ENCODE measurements at places on chromosomes 5 and 9.
A peak's percentile ranks its signal among the peaks of the same experiment; 100 is the strongest.

- no peak for DNase-seq
Measured at GRCh38 chr5:60651872-60652620, 47.9 kb downstream of the DEPDC1B start.

DNA sequence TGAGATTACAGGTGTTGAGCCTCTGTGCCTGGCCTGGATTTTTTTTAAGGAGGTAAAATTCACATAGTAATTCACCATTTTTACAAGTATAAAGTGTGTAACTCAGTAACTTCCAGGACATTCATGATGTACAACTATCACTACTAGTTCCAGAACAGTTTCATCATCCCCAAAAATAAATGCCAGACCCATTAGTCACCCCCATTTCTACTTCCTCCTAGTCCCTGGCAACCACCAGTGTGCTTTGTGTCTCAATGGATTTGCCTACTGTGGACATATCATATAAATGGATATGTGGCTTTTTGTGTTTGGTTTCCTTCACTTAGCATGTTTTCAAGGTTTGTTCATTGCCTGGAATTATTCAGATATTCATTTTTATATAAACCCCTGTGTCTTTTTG, 72.5 kb upstream of the PANK3 start:
- no peak for DNase-seq

DNA sequence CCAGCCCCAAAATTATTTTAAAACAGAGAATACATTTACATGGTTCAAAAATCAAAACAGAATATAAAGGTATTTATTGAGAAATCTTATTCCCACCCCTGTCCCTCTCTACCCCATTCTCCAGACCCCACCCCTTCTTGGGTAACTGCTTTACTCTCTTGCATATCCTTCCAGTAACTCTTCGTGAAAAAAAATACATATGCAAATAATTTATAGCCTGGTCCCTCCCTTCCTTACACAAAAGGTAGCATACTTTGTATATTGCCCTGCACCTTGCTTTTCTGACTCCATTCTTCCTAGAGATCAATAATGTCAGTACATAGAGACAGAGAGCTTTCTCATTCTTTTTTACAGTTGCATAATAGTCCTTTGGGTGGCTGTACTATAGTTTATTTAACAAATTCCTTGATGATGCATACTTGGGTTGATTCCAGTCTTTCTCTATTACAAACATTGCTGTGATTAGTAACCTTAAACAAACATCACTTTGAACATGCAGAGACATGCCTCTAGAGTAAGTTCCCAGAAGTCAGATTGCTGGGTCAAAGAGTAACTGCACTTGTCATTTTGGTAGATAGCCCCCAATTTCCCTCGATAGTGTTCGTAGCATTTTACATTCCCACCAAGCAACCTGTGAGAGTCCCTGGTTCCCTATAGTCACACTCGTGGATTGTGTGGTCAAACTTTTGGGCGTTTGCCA, 47.9 kb downstream of the STOM start:
- DNase-seq = no peak

DNA sequence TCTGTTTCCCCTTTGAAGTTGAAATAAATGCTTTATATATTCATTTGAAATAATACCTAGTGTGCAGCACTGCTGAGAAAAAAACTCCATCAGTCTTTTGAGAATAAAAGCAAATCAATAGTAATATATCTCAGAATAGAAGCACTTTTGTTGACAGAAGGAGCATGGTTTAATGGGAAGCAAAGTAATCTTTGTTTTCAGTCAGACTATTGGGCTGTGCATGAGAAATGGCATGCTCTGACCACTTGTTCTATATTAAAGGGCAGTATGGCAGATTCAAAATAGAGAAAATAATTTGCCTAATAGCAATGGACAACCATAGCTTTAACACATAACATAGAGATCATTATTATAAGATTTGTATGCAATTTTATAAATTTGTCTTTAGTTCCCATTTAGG, 12.4 kb downstream of the CDH10 start:
- no peak for DNase-seq

GRCh38 chr5:78837836-78838235, 147.3 kb downstream of the ARSB start:
- no peak for DNase-seq

GRCh38 chr9:68446836-68447235, 90.4 kb downstream of the PGM5 start:
- no peak for DNase-seq

DNA sequence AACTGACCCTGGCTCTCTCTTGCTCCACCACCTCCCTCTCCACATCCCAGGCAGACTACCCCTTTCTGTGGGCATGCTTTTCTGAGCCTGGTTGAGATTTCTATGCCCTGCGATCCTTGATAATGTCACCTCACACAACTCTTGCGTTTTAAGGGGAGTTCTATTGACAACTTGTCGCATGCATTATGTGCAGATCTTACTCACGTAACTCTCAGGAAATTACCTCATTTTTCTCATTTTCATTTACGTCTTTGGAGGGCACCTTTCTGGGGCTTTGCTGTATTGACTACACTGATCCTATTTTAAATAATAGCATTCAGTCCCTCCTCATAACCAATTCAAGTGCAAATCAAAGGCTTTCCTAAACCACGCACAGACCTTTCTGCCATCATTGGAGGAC, 140.4 kb upstream of the WWC1 start:
- DNase-seq = no peak

GRCh38 chr9:136947955-136948510, 3.0 kb downstream of the C8G start:
- no peak for DNase-seq

DNA sequence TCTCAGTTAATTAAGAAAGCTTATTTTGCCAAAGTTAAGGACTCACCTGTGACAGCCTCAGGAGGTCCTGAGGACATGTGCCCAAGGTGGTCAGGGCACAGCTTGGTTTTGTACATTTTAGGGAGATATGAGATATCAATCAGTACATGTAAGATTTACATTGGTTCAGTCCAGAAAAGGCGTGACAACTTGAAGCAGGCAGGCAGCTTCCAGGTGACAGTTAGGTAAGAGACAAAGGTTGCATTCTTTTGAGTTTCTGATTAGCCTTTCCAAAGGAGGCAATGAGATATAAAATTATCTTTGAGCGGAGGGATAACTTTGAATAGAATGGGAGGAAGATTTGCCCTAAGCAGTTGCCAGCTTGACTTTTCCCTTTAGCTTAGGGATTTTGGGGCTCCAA, 47.8 kb downstream of the SLC1A1 start:
- no peak for DNase-seq

DNA sequence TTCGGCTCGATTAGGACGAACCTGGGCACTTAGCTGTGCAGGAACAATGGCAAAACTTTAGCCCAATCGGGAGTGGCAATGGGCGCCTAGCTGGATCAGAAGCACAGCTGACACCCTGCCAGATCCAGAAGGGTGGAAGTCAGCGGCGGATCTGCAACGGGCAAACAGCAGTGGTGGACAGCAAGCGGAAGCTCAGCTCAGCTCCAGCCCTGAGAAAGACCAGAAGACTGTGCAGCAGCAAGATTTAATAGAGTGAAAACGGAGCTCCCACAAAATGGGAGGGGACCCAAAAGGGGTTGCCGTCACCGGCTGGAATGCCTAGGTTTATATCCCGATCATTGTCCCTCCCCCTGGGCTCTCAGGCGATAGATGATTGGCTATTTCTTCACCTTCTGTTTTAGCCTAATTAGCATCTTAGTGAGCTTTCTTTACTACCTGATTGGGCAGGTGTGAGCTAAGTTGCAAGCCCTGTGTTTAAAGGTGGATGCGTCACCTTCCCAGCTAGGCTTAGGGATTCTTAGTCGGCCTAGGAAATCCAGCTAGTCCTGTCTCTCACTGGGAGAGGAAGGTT, 1237.9 kb downstream of the CDH12 start:
- DNase-seq = no peak

DNA sequence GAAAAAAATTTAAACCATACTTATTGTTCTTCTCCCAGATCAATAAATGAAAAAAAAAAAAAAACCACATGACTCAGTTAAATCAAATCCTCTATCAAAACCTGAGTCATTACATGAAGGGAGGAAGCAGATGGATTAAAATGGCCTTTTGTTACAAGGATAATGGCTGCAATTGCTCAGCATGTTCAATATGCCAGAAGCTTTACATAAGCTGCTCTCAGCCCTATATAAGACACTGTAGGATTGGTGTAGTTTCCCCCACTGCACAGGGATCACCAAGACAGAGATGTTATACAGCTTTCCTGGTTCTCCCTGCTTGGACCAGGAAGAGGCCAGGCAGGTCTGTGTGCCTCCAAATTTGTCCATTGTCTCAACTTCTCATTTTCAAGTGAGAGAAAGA, 101.6 kb upstream of the MAP1B start:
- DNase-seq = no peak

- no peak for DNase-seq
Measured at GRCh38 chr5:42677156-42677842, 79.3 kb upstream of the CCDC152 start.

- DNase-seq = no peak
Measured at GRCh38 chr9:115998666-115999065, 154.9 kb upstream of the PAPPA start.

DNA sequence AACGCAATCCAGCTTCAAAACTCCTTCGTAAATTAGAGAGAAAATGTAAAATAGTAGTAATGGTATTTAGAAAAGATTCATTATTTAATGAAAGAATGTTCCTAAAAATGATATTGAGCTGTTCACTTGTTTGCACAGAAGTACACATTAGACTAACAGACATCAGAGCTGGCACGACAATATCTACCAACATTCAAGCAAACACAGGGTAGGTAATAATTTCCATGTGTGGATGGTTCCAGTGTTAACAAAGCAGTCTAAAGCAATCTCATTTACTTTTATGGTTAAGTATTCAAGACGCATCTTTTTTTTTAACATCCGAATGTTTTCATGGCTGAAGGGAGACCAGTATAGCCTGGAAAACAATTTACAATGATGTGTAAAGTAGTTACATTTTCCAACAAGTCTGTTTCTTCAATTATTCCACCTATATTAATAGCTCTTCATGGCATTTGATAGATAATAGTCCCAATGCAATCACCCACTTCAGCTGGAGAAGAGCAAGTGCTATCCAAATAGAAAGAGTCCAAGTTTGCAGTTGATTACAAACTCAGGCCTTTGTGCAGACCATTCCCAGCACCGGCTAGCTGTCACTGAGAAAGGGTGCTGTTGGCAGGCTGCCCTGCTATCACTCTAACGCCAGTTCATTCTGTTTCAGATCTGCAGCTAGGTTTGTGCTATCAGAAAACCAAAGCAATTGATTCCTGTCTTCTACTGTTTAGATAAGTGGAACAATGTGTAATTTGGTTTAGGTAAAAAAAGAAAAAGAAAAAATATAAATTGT, 458.8 kb downstream of the DTWD2 start:
- no peak for DNase-seq

- no peak for DNase-seq
Measured at GRCh38 chr5:162607879-162608278, 540.3 kb downstream of the GABRG2 start.

- peak; percentile 1 for DNase-seq
Measured at GRCh38 chr5:175444060-175444904, at the start of gene DRD1. DRD1 (minus strand) TSS chr5:175444182; CDS start chr5:175443099, 1,083 bp downstream.

DNA sequence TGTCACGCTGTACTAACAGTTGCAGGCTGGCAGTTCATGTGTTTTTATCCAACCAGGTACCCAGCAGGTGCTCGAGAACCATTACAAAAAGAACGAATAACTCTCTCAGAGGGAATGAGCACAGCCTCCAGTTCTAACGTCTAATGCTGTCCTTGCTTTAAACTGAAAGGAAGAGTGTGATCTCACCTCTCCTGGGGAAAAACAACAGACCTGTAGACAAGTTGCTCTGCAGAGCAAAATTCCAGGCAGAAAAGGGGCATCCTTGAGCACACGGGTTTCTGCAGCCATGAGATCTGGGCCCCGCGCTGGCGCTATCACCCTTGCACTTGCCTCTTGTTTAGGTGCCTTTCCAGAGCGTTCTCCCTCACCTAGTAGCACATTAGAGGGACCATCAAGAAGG, 92.5 kb upstream of the DNAH5 start:
- DNase-seq = no peak

DNA sequence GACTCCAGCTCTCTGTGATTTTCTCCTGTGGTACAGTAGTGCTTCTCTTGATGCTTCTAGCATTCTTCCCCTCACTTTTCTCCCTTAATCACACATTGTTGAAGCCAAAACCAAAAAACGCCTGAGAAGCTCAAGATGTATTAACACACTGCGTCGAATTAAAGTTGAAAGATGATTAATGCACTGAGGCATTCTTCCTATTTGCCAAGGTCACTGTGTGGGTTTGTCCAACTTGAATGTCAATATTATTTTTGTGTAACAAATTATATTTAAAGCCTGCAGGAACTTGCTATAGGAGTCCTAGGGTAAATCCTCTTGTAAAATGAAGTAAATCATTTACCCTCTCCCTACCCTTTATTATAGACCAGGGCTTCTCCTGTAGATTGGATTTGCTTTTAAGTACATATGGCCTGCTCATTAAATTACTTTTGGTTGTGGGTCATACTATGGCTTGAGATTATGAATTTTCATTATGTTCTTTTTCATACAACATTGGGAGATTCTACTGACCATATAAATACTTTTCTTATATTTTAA, 68.1 kb downstream of the GDA start:
- DNase-seq = no peak

- DNase-seq = no peak
Measured at GRCh38 chr9:99169086-99169485, 52.7 kb downstream of the ALG2 start.

DNA sequence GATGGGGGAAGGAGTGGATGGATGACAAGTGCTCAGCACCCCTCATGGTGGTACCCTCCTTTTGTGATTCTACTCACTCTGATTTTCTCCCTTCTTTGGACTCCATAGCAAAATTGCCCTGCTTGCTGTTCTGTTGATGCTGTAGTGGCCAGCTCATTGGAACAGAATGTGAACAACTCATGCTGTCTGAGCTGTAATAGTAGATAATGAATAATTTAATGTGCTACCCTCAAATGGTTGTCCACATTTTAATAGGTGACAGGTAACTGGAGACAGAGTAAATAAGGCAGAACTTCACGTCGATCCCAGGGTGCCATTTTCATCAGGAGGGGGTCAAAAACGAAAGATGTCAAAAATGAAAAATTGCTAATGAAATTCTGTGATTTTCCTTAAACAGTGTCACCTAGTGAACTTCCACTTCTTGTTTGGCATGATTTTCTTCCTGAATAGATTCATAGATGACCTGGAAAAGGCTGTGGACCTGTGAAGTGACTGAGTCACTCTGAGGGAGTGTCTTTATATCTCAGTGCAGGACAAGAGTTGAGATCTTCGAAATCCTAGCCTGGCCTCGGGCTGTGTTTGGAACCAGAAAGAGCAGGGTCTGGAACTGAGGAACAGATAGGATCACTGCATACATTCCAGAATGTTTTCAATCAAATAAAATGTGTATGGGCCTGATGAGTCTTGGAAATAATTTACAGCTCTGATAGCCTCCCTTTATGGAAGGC, 270.2 kb downstream of the PSAT1 start:
- no peak for DNase-seq

All from activated CD8-positive, alpha-beta memory T cell treated with anti-CD3 and anti-CD28 coated beads for 4 hours (primary cell).